ENCODE measurements at places on chromosomes 16 and 17. TPM values are rescaled to one million over a fixed set of nuclear protein-coding genes. Genes with fewer than 3 reads are reported as not detected.

- H3K27ac ChIP-seq, result no peak overlapping the region
- H3K4me3 ChIP-seq, result no peak overlapping the region
- H3K4me1 ChIP-seq, result peaks cover 25% of the 10 kb centered on the region
These were observed 951 bp upstream of the GPRC5C start for GRCh38 chr17:74430706-74431567.

- no peak for DNase-seq
- H3K4me1 ChIP-seq, result peaks cover 9% of the 10 kb centered on the region
- no peaks in the 10 kb centered on the region for H3K36me3 ChIP-seq
- H3K4me3 ChIP-seq, result no peak overlapping the region
- H3K27ac ChIP-seq, result no peak overlapping the region
- no peaks in the 10 kb centered on the region for H3K27me3 ChIP-seq
These were observed 120.9 kb downstream of the PRKCA start for GRCh38 chr17:66423056-66423955.

- no peaks in the 10 kb centered on the region for H3K4me1 ChIP-seq
- no peak overlapping the region for H3K4me3 ChIP-seq
- no peak for DNase-seq
These were observed 33.8 kb upstream of the DNAH17 start for GRCh38 chr17:78610951-78611511.

DNA sequence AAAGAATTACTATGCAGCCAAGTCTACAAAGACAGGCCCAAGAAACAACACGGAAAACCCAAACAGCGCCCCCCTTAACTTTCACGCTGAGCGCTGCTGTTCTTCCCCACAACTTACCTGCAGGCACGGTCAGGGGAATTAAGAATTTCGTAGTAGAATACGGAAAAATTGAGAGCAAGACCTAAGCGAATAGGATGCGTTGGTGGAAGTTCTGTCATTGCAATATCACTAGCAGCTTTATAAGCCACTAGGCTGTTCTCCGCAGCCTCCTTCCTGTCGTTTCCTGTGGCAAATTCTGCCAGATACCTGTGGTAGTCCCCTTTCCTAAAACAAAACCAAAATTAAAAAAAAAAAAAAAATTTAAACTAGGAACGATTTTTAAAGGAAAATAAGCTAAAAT lies 39.0 kb downstream of the YWHAE start:
- H3K27me3 ChIP-seq, result no peaks in the 10 kb centered on the region
- peaks cover 42% of the 10 kb centered on the region for H3K36me3 ChIP-seq
- H3K4me3 ChIP-seq, result no peak overlapping the region
- DNase-seq, result no peak

DNA sequence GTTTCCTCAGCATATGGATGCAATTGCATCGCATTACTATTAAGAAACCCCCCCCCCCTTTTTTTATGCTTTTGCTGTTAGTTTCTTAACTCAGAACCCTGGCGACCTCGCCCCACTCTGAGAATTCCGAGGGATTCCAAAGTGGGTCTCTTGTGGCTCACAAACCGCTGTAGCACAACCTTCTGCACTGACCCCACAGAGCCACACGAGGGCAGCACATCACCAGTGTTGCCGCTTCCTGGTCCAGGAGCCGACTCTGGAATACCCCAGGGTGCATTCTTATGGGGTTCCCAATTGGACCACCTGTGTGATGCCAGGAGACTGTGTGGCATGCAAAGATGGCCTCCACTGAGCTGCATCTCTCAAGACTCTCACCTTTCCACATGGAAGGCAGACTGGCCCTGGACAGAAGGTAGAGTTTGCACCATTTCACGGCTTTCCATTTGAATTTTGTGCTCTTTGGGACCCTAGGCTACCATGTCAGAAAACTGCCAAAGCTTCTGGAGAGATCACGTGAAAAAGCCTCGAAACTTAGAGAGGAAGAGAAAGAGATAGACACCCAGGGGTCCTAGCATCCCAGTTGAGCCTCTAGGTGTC lies 432.7 kb upstream of the ASIC2 start:
- H3K4me3 ChIP-seq, result no peak overlapping the region
- no peaks in the 10 kb centered on the region for H3K4me1 ChIP-seq
- no peak for DNase-seq
- no peak overlapping the region for H3K27ac ChIP-seq
- H3K27me3 ChIP-seq, result peaks cover 19% of the 10 kb centered on the region

DNA sequence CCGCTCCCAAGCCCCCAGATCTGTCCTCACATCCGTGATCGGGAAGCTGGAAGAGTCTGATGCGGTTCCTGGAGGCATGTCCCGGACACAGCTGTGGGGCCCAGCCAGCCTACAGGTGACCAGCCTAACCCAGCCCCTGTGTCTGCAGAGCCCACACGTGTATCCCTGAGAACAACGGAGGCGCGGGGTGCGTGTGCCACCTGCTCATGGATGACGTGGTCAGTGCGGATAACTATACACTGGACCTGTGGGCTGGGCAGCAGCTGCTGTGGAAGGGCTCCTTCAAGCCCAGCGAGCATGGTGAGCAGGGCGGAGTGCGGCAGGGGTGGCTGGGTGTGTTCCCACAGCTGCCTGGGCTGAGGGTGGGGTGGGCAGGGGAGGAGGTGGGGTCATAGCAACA lies 30.9 kb downstream of the IL4R start:
- H3K36me3 ChIP-seq, result peaks cover 43% of the 10 kb centered on the region
- H3K27ac ChIP-seq, result no peak overlapping the region
- H3K4me3 ChIP-seq, result no peak overlapping the region
- H3K27me3 ChIP-seq, result no peaks in the 10 kb centered on the region
- no peaks in the 10 kb centered on the region for H3K4me1 ChIP-seq
- DNase-seq, result no peak

DNA sequence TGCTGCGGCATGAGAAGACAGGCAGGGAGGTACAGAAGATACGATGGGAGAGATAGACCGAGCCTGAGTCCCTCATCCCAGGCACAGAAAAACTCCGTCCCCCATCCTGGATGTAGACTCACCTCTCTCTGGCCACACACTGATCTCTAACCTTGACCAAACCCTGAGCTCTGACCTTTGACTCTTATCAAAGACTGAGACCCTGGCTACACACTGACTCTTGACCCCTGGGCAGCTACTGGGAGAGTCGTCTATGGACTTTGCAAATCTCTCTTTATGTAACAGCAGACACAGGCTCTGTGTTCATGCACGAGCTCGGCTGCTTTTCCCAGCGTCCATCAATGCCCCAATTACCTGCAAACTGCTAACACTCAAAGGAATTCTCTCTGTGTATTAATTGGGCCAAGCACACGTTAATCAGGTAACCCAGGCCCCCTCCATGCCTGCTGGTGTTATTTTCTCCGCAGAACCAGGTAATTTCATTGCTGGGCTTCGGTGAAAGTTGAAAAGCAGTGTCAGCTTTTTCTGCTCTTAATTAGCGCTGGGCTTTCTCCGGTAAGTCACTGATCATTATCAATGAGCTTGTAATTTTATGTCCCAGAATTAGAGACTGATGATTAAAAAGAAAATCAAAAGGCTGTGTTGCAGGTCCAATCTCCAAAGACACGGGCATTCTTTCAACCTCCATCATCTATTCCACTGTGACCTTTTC lies 179.4 kb upstream of the NLRP1 start:
- H3K27ac ChIP-seq, result no peak overlapping the region
- H3K4me3 ChIP-seq, result no peak overlapping the region
- H3K27me3 ChIP-seq, result peaks cover 29% of the 10 kb centered on the region
- DNase-seq, result no peak

DNA sequence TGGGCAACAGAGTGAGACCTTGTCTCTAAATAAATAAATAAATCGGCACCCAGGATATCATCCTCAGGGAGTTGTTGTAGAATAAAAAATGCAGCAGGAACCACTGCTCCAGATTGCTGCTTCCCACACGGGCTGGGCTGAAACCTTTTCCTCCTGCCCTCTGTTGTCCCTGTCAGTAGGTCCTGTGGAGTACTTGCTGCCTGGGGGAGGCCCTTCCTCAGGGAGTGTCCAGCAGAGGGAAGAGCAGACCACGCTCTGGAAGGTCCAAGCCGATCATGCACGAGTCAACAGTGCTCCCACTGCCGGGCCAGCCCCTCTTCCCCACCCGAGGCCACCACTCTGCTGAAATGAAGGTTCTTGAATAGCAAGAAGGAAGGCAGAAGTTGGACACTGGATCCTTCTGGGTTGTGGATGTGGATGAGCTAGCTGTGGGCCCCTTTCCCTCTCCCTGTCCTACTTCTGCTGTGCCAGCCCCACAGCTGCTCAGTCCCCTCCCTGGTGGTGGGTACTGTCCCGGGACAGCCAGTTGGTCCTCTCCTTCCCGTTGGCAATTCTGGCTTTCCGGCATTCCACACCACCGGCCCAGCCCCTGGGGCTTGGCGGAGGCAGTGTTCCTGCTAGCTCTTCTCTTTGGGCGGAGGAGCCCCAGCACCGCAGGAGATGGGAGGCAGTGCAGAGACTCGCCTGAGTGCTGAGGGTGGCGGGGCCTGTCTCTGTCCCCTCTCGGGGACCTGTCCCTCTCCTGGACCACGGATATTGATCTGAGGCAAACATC lies 10.8 kb downstream of the CDK5R1 start:
- no peak for DNase-seq
- H3K4me1 ChIP-seq, result peaks cover 70% of the 10 kb centered on the region
- no peak overlapping the region for H3K4me3 ChIP-seq

The OR2C1 gene
- not detected for total RNA-seq

The CD79B gene
- total RNA-seq, result 31.3 TPM

The PLCD3 gene
- total RNA-seq, result 3.7 TPM

The TBX2 gene
- total RNA-seq, result 0.32 TPM

The ARHGDIA gene
- 478 TPM for total RNA-seq

The OTOA gene
- total RNA-seq, result 0.18 TPM
